Activated naive CD4-positive, alpha-beta T cell treated with anti-CD3 and anti-CD28 coated beads, Interleukin-2, amount 10 ng/mL, durations not matched to agents 7 days and 5 days (primary cell): ENCODE measurements at places on chromosomes 5 and 9.

- DNase-seq: peak; percentile 53
Measured at GRCh38 chr5:175444060-175444904, at the start of gene DRD1. TSS of gene DRD1 (minus strand) at chr5:175444182. CDS start at chr5:175443099, 1,083 bp downstream.

DNA sequence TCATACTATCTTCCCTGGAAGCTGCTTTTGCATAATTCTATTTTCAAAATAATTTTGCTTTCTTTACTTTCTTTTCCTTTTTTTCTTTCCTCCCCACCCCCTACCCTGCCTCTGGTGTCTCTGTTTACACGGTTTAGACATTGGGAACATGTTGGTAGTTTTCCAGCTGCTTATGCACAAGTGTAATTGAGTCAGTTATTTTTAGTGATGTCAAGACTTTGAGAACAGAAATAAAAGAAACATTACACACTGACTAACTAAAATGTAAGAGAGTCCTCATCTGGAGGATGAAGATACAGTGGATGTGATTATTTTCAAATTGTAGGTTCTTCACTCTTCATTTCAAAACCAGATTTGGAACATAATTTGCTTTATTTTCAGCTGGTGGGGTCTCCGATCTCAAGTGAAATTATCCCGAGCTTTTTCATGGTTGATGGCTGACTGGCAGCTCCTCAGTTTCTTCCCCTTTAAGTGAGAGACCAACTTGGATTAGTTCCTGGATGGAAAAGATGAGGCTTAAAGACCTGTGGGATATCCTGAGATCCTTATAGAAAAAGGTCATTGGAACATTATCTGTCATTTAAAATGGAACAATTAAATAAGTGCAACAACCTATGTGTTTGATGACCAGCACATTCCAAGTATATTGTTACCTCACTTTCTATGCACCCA, 154.4 kb upstream of the ZNF462 start:
- no peak for DNase-seq

DNA sequence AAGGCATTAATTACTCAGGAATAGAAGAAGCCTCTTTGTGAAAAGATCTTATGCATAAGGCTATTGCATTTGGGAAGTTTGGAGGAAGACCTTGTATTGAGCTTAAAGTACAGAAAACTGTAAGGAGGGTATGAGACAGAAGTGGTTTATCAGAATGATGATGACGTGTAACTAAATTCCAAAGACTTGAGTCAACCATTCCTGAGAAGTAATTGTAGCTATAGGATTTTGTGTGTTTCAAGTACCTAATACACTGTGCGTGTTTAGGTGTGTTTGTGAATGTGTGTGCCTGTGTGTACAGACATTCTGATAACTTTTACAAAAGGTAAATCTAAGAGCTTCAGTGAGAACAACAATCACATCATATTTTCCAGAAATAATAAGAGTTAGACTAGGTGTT, 46.5 kb upstream of the IRX2 start:
- no peak for DNase-seq

DNA sequence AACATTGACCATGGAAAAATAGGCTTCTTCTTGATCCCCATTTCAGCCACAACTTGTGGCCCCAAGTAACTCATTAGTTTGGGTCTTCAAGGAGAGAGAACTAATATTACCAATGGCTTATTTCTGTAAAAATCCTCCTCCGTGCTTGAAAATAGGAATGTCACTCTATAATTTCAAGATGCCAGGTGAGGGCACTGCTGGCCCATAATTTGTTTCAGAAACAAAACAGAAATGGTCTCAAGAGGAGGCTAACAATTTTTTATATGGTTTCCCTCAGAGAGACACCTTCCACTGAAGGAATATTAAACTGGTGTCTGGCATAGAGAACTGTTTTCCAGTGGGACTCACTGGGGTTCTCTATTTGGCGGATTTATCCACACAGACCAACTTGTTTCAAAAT, 437.0 kb upstream of the TRPC7 start:
- no peak for DNase-seq

- DNase-seq: no peak
Measured at GRCh38 chr5:14267166-14267838, 124.2 kb downstream of the TRIO start.
